ENCODE measurements at places on chromosomes 2 and 18.

DNA sequence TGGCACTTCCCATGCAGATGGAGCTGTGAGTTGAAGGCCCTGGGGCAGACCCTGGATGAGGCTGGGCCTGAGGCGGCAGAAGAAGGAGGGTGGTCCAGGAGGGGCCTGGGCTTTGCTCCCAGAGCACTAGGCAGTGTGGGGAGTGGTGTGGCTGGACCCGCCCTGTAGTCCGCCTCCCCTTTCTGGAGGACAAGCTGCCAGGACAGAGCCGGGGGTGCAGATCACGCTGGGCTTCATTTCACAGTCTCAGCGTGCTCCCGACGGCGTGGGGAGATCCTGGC is 49.8 kb downstream of the PTGR3 start:
- no peak for DNase-seq

GRCh38 chr2:215535741-215536140 is 99.9 kb upstream of the FN1 start:
- DNase-seq: no peak

DNA sequence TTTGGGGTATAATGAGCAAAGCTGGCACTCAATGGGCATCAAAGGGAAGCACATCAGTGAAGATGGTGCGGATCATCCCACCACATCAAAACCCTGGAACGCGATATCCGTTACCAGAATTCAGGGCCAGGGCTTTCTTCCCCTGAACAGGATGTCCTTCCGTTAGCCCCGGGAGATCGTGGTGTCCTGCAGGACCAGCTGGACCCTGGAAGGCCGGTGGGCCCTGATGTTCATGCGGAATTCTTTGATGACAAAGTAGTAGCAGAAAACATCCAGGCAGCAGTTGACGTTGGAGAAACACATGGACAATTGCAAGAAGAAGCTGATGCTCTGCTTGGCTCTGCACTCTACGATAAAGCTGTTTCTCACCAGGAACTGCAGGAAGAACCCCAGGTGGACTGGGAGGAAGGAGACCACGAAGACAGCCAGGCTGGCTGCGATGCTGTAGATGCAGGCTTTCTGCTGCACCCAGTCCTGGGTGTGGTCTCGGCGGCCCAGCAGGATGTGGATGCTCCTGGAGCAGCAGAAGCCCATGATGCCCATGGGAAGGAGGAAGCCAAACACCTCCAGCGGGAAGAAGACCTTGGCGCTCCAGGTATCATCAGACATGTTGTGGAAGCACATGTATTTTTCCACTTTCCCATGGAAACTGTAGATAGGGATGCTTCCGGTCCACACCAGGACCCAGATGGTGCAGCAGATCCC is 15.0 kb downstream of the GPR55 start:
- DNase-seq: no peak

DNA sequence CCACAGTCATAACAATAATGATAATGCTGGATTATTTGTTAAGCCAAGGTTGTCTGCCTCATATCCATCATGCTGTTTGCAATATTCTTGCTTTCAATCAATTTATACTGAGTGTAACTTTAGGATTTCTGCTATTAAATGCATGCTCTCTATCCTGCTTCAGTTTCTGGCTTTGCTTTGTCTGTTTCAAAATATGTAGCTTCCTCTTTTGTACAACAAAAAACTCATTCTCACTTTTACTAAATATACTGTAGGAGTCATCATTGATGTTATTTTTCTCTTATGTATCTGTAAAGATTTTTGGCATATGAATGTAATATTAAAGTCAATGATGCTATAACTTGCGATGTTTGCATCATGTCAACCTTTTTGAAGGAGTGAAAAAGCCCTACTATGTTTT is 149.3 kb downstream of the GPD2 start:
- no peak for DNase-seq

DNA sequence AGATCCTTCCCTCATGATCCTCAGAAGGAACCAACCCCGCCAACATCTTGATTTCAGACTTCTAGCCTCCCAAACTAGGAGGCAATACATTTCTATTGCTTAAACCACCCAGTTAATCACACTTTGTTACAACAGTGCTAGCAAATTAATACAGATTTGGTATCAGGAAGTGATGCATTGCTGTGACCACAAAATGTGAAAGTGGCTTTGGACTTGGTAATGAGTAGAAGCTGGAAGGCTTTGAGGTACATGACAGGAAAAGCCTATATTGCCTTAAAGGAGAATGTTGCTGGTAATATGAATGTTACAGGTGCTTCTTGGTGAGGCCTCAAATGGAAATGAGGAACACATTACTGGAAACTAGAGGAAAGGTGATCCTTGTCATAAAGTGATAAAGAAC is 260.3 kb downstream of the SATB2 start:
- no peak for DNase-seq

DNA sequence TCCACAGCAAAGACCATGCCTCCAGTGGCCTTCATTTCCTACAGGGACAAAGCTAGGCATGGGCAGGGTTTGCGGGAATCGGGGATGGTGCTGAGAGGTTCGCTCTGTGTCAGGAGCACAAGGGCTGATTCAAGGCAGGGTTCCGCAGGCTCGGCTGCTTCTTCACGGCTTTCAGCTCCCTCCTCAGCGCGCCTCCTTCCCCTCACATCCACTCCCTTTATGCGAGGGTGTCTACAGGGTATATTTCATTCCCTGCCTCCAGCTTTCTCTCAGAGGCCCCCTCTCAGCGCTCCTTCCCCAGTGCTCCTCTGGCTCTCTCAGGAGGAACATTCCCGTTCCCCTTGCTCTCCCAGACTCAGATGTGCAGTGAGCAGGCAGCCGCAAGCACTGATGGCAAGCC is 78.7 kb upstream of the ASB18 start:
- no peak for DNase-seq

DNA sequence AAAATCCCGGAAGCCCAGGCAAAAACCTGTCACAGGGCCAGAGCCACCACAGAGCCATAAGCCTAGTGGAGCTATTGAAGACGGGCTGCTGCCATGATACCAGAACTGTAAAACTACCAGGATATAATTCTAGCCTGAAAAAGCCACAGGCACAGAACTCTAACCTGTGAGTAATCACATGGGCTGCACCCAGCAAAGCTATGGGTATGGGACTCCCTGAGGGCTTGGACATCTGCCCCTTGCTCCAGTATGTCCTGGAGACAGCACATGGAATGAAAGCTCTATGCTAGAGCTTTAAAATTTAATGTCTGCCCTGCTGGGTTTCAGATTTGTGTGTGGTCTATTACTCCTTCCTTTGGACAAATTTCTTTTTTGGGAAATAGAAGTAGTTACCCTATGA is 2183.6 kb upstream of the CELF4 start:
- no peak for DNase-seq

DNA sequence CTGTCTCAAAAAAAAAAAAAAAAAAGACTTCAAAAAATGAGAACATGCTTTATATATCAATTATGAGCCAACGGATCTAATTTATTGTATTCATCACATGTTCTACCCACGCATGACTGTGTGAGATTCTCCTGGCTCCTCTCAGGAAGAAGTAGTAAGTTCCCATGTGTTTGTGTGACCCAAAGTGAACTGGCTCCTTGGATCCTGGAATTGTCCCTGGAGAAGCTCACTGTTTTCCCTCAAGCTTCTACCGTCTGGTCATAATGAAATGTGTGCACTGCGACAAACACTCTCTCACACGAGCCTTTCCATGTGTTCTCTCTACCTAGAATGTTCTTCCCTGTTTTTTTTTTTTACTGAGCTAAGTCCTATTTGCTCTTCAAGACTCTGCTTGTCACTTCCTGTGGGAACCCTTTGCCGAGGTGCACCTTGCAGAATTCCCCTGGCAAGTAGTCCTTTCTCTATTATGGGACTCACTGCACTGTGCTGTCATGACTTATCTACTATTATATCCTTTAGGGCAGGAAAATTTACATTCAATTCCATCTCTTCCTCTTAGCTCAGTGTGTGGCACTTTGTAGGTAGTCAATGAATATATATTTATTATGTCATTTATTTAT is 83.2 kb upstream of the THOC1 start:
- no peak for DNase-seq
